ENCODE measurements at places on chromosomes 1 and 21.

DNA sequence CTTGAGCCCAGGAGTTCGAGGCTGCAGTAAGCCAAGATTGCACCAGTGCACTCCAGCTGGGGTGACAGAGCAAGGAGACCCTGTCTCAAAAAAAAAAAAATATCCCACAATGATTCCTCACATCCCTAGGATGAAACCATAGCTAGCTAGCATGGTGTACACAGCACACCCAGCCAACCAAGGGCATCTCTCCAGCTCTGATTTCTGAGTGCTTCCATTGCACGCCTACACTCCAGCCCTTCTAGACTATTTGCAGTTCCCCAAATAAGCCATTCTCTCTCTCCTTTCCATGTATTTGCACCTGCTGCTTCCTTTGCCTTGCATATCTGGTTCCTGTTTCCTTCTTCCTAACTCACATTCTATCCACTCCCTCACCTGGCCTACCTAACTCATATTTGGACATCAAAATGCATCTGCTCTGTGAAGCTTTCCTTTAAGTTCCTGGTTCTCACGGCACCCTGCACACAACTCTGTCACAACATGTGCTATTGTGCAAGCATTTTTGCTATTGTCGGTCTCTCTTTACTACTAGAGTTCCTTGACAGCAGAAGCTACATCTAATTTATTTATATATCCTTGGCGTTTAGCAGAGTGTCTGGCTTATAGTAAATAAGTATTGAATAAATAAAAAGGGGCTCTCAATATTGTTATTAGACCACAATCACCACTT, 2.4 kb upstream of the ELAPOR1 start:
- DNase-seq = no peak

- DNase-seq = no peak
Measured at GRCh38 chr21:9735421-9735961, 785.9 kb upstream of the TPTE start.

DNA sequence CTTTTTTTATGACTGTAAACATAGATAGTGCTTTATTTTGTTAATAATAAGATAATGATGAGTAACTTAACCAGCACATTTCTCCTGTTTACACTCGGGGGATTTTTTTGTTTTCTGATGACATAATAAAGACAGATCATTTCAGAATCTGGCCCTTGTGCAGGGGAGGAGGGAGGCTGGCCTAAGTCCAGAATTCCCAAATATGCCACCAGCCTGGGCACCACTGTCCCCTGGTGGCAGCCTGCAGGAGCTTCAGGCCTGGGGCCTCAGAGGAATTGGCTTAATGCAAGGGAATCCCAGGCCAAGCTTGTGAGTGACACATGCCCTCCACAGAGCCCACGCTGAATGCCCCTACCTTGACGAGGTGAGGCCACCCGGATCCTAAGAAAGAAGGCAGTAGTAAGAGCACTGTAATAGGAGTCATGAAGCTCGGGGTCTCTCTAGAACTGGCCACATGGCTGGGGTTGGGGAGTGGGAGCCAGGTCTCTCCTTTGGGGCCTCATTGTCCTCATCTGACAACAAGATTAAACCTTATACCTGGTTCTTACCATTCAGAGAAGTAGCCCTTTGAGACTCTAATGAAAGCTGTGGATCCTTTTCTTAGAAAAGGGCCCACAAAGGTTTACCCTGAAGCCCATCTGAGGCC, 24.1 kb downstream of the ETNK2 start:
- no peak for DNase-seq

DNA sequence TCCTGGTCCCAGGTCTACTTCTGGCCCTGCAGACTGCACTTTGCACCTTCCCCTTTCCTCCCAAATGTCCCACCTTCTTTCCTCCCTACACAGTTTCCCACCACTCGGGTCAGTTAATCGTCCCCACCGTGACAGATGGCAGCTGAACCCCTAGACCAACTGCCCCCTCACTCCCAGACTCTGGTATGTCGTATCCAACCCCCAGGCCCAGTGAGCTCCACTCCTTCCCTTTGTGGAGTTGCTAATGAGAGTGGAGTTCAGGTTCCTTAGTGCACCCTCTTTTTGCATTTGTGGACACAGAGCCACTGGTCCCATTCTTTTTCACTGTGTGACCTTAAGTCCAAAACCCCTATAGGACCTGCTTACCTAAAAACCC, 1.8 kb downstream of the MAN1C1 start:
- DNase-seq = no peak

GRCh38 chr1:200248541-200248940, 161.3 kb downstream of the ZNF281 start:
- no peak for DNase-seq

Measured in activated T-cell treated with anti-CD3 and anti-CD28 coated beads, Interleukin-2, amount 50 U/mL, for 1 hour (primary cell).